HCEC 1CT (cell line): ENCODE measurements at places on chromosomes 2 and 18.

DNA sequence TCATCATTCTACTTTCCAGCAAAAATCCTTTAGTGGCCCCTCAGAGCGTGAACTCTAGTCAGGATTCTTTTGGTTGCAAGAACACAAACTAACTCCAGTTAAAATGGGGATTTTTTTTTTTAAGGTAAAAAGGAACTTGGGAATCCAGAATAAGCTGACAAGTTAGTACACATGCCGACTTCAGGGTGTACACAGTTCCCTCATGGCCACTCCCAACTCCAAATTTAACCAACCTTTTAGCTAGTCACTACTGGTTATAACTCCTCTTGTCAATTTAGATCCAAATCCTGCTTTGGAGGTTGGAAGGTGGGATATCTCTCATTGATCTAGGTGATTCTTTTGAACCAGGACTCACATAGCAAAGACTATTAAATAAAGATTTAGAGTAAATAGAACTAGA lies 5.0 kb upstream of the PGAP1 start:
- DNase-seq: no peak

DNA sequence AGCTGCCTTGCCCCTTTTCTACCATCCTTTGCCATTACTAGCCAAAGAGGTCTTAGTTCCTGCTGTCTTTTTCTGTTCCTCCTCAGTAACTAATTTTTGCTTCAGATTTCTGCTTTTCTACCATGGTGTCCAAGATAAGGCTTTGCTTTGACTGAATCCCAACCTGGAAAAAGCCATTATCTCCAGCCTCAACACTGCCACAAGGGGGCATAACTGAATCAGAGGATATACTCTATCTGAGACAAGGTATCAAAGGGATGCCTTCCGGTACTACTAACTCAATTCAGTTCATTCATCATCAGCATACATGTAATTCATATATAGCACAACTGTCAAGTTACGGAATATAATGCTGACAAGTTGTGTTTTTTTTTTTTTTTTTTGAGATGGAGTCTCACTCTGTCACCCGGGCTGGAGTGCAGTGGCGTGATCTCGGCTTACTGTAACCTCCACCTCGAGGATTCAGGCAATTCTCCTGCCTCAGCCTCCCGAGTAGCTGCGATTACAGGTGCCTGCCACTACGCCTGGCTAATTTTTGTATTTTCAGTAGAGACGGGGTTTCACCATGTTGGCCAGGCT lies 11.4 kb downstream of the OSGEPL1 start:
- peak; percentile 36 for DNase-seq

GRCh38 chr2:36058953-36059352 lies 296.6 kb upstream of the CRIM1 start:
- DNase-seq: peak; percentile 8

- DNase-seq: no peak
Observed at GRCh38 chr2:101981066-101981465, 10.7 kb upstream of the IL1R2 start.

- no peak for DNase-seq
Observed at GRCh38 chr2:201403880-201404279, 46.7 kb upstream of the FLACC1 start.

DNA sequence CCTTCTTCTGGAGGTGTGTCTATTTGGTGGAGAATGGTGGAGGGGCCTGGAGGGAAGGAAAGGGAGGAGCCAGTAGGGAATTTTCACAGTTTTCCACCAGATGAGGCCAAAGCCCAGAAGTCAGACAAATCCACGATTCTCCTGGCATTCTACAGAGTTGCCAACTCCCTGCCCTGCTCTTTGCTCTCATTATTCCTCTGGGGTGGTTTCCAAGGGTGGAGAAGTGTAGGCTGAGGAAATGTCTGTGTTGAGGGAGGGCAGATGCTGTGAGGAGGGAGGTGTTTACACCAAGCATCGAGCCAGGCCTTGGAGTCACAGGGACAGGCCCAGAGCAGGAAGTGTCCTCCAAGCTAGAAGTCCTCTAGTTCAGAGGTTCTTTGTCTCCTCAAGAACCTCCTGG lies 124.1 kb upstream of the LGALSL start:
- no peak for DNase-seq

DNA sequence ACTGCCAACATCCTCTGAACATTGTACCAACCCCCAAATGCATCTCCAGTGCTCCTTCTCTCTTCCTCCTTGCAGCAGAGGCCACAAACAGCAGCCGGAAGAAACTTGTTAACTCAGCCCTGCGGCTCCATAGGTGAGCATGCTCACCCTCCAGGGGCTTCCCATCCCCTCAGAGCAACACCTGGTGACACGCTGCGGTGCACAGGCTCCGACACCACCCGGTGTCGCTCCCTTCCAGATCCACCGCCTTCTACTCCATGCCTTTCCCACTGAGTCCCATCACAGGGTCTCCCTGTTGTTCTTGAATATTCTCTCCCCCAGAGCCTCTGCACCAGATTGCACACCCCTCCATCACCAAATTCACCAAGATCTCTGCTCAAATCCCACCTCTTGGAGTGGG lies 171.5 kb upstream of the FHL2 start:
- no peak for DNase-seq

DNA sequence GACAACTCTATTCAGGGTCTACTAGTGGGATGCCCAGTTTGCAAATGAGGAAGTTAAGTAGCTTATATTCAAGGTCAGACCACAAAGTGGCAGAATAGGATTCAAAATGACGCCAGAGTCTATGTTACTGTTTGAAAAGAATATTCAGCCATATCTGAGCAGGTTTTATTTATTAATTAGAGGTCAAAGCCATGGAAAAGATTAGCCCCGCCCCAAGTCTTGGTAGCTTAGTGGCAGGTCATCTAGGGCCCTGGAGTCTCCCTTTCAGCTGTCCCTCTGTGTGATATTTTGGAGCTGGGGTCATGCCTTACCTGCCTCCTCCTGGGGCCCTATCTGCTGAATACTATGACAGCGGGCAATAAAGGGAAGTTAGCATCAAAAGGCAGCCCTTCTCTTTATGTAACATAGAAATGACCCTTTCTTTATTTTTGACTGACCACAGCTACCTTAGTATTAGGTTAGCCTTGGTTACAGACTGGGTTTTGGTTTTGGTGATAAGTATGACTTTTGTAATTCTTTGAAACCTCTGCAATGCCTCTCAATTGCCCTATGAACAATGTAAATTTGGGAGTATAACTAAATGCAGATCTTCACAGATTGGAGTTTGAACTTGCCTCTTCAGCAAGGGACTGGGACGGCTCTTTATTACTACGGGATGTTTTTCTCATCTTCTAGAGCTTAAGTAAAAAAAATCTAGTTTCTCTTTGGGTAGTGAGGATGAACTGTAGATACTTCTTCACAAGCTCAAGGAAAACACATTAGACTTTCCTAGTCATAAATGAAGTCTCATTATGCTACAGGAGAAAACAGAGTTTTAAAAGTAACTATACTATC lies 153.0 kb upstream of the ITGA4 start:
- no peak for DNase-seq

GRCh38 chr18:36365836-36366775 lies 68.6 kb downstream of the FHOD3 start:
- DNase-seq: peak; percentile 5

DNA sequence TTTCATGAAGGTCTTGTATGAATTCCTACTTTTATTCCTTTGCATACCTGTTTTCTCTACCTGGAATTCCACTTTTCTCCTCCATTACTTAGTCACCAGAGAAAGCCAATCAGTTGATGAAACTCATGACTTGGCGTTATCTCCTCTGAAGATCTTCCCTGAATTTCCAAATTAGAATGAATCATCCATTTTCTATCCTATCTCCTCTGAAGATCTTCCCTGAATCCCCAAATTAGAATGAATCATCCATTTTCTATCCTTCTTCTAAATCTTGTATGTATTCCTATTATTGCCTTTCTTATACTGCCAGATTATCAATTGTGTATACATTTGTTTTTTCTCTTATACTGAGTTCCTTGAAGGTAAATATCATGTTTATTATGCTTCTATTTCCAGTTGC lies 440.4 kb downstream of the CCDC85A start:
- DNase-seq: no peak

- peak; percentile 43 for DNase-seq
Observed at GRCh38 chr2:98736464-98736889, 5.5 kb upstream of the MGAT4A start.

- no peak for DNase-seq
Observed at GRCh38 chr2:192327576-192327975, 132.8 kb upstream of the TMEFF2 start.

- DNase-seq: peak; percentile 84
Observed at GRCh38 chr2:135055182-135055786, 3.2 kb downstream of the RAB3GAP1 start.

DNA sequence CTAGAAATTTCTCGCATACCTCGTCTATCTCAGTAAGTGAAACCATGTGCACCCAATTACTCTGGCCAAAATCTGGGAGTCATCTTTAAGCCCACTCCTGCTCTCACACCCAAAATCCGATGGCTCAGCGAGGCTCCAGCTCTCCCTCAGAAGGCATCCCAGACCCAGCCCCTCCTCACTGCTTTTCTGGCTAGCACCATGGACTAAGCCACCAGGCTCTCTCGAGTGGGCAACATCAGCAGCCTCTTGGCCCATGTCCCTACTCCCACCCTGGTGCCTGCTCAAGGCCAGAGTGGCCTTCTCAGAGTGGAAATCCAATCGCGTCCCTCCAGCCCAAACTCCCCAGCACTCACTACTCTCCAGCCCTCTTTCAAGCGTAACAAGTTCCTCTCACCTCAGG lies 27.2 kb downstream of the TNS1 start:
- no peak for DNase-seq

GRCh38 chr2:126836761-126837679 lies 61.7 kb upstream of the TEX51 start:
- no peak for DNase-seq

DNA sequence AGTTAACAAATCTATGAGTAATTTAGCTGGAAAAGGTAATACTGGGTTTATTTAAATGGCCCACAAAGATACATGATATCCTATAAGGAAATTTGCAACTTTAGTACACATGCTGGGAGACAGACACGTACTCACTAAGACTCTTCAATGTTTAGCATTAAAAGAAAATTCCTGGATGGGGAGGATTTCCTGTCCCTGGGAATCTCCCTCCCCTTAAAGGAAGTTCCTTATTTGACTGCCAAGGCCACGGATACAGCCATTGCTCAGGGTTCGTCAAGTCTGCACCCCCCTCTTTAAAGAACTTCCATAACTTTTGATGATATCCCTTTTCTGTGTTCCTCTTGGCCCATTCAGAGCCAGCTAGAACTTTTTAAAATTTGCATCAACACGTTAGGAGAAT lies 267.6 kb downstream of the CD226 start:
- no peak for DNase-seq

DNA sequence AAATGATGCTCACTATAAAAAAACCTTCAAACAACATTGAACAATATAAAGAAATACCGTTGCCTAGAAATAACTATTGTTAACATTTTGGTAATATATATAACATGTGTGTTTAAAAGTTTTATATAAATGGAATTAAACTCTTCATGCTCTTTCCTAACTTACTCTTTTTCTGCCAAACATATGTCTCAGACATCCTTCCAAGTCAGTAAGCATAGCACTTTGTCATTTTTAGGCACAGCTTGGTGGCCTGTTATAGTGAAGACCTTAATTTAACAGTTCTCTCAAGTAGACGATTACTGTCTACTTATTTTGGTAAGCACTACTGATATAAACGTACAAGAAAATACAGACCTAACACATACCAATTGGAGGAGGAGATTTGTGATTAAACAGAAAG lies 23.9 kb downstream of the ABCG5 start:
- no peak for DNase-seq

- DNase-seq: no peak
Observed at GRCh38 chr18:23301972-23302371, 151.1 kb upstream of the RIOK3 start.

DNA sequence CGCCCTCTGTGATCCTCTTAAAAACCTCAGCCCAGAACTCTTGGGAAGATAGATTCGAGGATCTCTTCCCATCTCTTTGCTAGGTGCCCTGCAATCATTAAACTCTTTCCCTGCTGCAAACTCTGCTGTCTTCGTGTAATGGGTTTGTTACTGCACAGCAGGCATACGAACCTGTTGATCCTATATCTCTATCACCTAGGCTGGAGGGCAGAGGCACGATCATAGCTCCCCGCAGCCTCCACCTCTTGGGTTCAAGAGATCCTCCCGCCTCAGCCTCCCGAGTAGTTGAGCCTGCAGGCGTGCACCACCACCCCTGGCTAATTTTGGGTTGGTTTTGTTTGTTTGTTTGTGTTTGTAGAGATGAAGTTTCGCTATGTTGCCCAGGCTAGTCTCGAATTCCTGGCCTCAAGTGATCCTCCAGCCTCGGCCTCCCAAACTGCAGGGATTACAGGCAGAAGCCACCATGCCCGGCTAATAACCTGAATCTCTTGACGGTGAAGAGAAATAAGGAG lies 493 bp upstream of the BBS5 start:
- DNase-seq: no peak

DNA sequence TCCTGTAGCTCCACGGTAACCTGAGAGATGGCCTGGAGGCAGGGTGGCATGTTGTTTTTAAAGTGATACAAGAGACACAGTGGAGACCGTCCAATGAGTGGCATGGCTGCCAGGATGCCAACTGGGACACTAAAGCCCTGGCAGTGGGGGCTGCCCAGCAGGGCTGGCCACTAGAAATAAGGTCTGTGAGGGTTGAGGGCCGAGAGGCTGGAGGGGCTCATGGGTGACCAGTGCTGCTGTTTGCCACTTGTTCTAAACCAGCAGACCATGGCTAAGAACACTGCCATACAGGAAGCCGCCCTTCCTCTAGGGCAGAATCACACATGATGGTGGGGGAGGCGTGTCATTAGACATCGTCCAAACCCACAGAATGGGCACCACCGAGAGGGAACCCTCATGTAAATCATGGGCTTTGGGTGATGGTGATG lies 71.9 kb downstream of the ALPK2 start:
- no peak for DNase-seq

- no peak for DNase-seq
Observed at GRCh38 chr2:239590995-239591915, 190.4 kb upstream of the HDAC4 start.

DNA sequence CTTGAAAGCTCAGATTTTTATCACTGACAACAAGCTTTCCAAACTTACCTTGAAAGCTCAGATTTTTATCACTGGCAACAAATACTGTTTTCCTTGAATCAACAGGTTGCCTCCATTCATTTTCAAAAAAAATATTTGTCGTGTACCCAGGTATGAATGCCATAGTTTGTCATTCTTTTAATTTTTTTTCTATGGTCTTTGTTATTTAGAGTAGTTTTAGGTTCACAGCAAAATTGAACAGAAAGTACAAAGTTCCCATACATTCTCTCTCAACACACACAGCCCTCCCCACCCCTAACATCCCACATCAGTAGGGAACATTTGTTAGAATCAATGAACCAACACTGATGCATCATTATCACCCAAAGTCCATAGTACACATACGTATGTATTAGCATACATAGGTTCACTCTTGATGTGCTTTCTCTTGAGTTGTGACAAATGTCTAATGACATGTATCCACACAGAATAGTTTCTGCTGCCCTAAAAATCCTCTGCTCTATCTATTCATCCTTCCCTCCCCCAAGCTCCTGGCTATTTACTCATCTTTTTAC lies 25.9 kb downstream of the WDR33 start:
- no peak for DNase-seq

- DNase-seq: peak; percentile 35
Observed at GRCh38 chr2:190763901-190764514, 115.1 kb downstream of the NAB1 start.

GRCh38 chr2:55782528-55783173 lies 89.0 kb upstream of the PNPT1 start:
- DNase-seq: no peak

GRCh38 chr2:195863121-195863520 lies 205.5 kb downstream of the DNAH7 start:
- DNase-seq: no peak
